NCI-H1105 treated with DMSO at 0.1 percent for 48 hours (cell line): ENCODE measurements at places on chromosomes 1 and 21.

GRCh38 chr1:30877205-30877912 lies 31.2 kb downstream of the SDC3 start:
- no peak for DNase-seq

- no peak for DNase-seq
Observed at GRCh38 chr1:12774801-12775345, 1.3 kb downstream of the PRAMEF12 start.

GRCh38 chr1:181789395-181789794 lies 272.1 kb downstream of the ZNF648 start:
- DNase-seq = peak; percentile 11

- no peak for DNase-seq
Observed at GRCh38 chr1:35215346-35215745, 22.4 kb upstream of the SFPQ start.

DNA sequence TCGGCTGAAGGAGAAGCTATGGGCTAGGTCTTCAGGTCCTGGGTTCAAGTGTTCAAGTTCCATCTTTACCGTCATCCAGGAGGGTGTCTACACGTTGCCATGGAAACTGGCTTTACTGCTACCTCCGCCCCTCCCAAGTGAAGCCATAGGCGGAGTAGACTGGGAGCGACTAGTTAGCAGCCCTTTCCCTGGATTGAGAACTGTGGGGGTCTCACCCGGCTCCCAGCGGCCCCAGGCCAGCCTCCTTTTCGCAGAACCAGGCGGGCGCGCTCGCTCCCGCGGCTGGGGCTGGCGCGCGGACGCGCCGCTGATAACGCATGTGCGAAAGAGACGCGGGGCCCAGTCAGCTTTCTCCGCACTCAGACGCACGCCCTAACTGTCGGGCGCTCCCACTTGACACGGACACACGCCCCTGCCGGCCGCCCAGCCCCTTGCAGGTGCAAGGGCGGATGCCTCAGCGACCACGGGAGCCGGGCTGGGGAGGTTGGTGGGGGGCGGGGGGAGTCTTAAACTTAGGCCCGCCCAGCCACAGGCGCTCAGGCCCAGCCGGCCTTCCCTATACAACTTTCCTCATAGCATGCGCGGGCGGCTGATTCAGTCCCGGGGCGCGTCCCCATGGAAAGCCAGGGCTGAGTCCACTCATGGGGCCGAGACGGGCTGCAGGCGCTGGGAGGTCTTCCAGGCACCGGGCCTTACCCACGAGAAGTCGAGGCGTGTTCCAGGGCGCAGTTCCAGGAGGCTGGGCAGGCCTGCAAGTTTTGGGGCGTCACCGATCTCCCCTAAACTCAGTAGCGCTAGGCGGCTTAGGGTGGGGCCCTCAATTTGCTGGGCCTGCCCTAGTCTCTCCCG lies 7.4 kb downstream of the EFNA4 start:
- DNase-seq = peak; percentile 76

- DNase-seq = no peak
Observed at GRCh38 chr1:106584107-106584506, 472.4 kb upstream of the PRMT6 start.

DNA sequence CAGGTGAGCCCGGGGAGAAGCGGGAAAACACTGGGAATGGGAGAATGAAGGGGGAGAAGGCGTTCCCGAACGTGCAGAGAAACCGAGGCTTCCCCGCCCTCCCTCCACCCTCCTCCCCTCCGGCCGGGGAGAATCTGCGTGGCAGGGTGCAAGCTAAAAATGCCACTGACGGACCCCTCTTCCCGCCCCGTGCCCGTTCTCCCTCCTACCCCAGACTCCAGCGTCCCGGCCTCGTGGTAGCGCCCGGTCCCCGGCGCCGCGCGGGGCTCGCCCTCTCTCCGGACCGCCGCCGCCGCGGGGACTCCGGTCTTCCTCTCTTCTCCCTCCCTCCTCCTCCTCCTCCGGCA lies 81.6 kb upstream of the AK4 start:
- no peak for DNase-seq

- no peak for DNase-seq
Observed at GRCh38 chr1:101079341-101079740, 53.8 kb upstream of the DPH5 start.

DNA sequence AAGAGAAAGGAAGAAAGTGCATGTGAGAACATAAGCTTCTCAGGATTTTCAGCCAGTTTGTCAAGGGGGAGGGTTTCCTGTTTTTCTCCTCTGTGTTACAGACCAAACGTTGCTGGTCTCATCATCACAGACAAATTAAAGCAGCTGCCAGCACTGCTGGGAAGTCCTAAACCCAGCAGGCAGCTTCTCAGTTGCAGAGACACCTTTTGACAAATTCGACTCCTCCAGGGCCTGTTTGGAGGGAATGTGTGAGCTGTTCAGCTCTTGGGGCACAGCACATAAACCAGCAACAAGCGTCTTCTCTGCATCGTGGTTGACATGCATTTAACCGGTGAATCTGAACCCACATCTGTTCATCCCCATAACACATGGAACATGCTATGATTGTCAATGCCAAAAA lies 454.6 kb upstream of the RUNX1 start:
- no peak for DNase-seq

DNA sequence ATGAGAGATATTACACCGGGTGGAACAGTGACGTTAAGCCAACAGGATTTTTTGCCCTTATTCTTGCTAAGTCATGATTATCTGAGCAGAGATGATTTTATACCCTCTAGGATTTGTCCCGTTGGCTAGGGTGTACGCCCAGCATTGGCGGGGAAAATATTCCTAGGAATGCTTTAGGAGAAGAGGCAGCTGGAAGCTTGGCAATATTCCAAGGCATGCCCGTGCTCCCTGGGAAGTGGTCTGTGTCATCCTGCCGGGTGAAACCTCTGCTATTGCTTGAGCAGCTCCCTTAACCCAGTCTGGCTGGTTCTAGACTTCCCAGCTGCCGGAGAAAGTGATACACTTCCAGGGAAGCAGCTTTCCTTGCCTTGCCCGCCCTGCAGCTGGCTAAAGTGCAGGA lies 16.2 kb downstream of the CHRNB2 start:
- DNase-seq = peak; percentile 28

- DNase-seq = no peak
Observed at GRCh38 chr1:52707927-52708655, 9.9 kb upstream of the COA7 start.

DNA sequence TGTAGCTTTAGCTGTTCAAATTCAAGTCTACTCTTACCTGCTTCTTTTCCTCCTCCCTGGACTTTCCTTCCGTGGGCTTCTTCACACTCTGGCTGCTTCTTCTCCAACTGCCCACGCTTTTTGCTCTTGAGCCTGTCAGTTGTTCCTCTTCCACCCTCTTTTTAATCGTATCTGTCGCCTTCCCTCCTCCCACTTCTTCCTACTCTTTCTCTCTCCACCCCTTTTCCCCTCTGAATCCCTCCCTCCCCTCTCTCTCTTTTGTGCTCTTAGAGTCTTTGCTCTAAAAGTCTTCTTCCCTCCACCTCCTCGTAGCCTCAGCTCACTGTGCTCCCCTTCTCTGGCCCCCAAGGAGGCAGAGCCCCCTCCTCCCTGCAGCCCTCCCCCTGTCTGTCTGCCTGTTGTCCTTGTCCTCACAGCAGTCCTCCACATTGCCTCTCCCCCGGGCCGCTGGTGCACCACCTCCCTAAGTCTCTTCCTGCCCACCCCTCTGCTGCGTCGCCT lies 12.9 kb upstream of the GJA5 start:
- DNase-seq = no peak

GRCh38 chr1:232657426-232658005 lies 27.6 kb upstream of the SIPA1L2 start:
- DNase-seq = no peak

GRCh38 chr1:46118856-46119255 lies 13.6 kb downstream of the PIK3R3 start:
- no peak for DNase-seq

DNA sequence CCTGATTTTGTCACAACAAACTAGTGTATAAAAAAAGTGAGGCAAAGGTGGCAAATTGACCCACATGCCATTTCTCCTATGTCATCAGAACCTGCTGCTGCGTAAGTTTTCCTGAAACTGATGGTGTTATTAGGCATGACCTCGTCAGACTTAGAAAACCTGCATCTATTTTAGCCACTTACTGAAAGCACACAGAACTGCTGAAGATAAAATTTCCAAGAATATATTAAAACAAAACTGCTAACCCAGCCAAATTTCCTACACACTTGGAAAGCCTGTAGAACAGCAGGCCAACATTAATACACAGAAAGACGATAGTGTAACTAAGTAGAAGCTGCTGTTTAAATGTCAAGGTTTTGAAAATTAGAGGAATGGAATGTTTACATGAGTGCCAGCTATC lies 674.5 kb upstream of the CXADR start:
- no peak for DNase-seq

DNA sequence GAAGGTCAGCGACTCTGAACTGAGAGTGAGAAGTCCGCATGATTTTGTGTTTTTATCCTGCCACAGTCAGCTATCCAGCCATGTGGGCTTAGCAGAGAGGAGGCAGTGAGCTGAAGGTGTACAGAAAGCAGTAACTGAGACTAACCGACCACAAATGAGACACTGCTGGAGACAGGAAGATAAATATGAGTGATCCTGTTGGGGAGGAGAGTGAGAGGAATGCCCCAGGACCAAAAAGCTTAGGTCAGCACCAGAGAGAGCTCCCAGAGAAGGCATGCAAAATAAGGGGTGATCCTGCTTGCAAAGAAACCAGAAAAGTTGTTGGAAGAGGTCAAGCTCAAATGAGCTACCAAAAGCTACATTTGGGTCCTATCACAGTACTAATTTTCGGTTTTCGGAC lies 63.7 kb downstream of the HLCS start:
- no peak for DNase-seq

- DNase-seq = no peak
Observed at GRCh38 chr1:101174722-101175121, 62.1 kb upstream of the S1PR1 start.

DNA sequence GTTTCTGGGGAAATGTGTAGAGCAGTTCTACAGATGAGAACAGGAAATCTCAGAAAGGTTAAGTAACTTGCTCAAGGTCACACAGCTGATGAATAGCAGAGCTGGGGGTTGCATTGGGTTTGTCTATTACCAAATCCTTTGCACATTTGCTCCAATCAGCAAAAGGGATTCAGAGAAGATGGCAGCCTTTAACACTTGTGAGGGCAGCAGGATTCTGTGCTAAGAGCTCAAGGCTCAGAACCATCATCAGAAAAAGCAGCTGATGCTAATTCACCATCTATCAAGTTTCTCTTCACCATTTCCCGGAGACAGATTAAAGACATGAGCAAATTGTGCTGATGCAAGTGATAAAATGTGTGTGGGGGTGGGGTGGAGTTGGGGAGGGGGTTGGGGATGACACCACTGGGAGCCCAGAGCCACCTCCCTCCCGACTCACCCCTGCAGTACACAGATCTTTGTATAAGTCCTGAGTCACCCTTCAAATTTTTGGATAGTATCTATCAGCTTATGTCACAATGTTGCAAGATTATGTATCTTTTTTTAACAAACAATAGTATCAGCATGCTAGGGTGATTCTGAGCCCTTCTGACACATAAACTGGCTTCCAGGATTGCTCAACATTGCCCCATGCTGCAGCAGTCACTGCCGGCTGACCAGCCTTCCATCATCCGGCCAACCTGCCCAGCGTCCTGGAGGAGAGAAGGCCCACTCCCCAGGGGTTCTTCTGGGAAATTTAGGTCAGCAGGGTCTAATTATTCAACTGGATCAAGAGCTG lies 2.8 kb upstream of the SPSB1 start:
- no peak for DNase-seq

GRCh38 chr1:151166505-151166956 lies 587 bp downstream of the SCNM1 start:
- DNase-seq = no peak

GRCh38 chr1:204087181-204087892 lies 14.4 kb downstream of the SOX13 start:
- DNase-seq = no peak

DNA sequence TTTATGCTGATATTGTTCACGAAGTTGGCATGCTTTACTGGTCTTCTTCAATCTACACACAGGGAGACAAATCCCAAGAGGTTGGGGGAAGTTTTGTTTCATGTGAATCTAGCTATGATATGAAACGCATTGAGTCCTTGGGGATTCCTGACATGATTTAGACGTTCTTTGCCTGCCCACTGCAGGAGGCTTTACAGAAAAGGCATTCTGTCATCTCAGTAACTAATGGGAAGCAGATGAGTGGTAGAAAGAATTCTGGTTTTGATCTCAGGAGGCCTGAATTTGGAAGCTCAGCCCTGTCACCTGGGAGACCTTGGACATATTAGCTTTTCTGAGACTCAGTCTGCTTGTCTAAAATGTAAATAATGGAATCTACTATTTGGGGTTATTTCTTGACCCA lies 383.0 kb upstream of the NFIA start:
- no peak for DNase-seq

DNA sequence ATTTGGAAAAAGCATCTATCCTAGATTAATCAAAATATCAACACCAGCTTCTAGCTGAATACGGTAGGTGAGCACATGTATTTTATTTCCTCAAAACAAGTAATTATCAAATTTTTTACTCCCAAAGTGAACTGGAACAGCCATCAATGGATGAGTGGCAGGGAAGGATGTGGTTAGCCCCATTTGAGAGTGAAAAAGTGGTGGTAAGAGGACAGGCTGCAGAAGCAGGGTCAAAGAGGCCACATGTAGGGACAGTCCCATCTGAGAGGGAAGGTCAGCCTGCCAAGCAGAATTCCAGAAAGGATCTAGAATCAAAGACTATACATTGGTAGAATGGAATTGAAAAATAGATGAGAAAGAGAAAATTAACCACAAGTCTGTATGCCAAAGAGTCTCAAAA lies 163.8 kb downstream of the SMYD3 start:
- DNase-seq = no peak

- no peak for DNase-seq
Observed at GRCh38 chr1:233554037-233554436, 59.9 kb upstream of the KCNK1 start.

DNA sequence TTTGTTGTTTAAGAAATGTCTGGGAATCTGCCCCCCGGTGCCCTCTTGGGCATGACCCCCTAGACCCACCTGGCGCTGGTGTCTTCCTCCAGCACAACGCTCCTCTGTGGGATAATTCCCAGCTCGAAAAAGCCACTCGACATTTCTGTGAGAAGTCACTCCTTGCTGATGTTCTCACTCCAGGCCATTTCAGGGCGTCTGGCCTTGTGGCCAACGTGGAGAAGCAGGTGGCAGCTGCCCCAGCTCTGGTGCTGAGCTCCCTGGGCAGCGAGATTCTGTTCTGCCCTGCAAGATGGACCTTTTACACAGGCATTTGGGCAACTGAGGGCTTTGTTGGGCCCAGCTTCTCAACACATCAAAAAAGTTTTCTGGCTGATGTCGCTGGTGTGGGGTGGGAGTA lies 147.7 kb upstream of the WNT4 start:
- DNase-seq = no peak

GRCh38 chr1:201184307-201185122 lies 6.1 kb upstream of the IGFN1 start:
- no peak for DNase-seq
